ENCODE measurements at places on chromosomes 7 and 10.

DNA sequence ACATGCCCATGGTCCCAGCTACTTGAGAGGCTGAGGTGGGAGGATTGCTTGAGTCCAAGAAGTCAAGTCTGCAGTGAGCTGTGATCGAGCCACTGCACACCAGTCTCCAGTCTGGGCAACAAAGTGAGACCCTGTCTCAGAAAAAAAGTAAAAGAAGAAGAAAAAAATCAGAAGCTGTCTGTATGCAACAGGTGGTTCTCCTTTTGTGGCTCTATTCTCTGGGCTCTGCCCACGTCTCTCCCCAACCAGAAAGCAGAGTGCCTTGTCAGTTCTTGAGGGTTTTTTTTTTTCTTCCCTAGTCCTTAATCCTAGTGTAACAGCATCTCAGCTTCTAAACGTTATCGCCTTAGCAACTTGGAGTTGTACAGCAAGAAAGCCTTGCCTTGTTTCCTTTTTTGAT, 89.5 kb downstream of the PRKCQ start:
- H3K4me1 ChIP-seq: no peaks in the 10 kb centered on the region
- H3K27me3 ChIP-seq: no peaks in the 10 kb centered on the region
- DNase-seq: no peak
- no peak overlapping the region for H3K4me3 ChIP-seq

GRCh38 chr7:135320268-135320667, 86.6 kb downstream of the STRA8 start:
- H3K4me3 ChIP-seq: no peak overlapping the region
- H3K4me1 ChIP-seq: no peaks in the 10 kb centered on the region
- DNase-seq: no peak
- H3K36me3 ChIP-seq: no peaks in the 10 kb centered on the region
- no peak overlapping the region for H3K27ac ChIP-seq

- DNase-seq: no peak
- no peaks in the 10 kb centered on the region for H3K27me3 ChIP-seq
- no peaks in the 10 kb centered on the region for H3K36me3 ChIP-seq
Measured at GRCh38 chr7:70612811-70613210, 519.1 kb upstream of the GALNT17 start.

GRCh38 chr10:61399406-61399805, 53.8 kb downstream of the TMEM26 start:
- no peaks in the 10 kb centered on the region for H3K27me3 ChIP-seq
- no peaks in the 10 kb centered on the region for H3K36me3 ChIP-seq
- no peak overlapping the region for H3K27ac ChIP-seq
- H3K4me1 ChIP-seq: no peaks in the 10 kb centered on the region
- no peak for DNase-seq
- no peak overlapping the region for H3K4me3 ChIP-seq

GRCh38 chr10:129039406-129040370, 427.4 kb upstream of the MGMT start:
- H3K4me1 ChIP-seq: peaks cover 12% of the 10 kb centered on the region
- no peak overlapping the region for H3K27ac ChIP-seq
- H3K27me3 ChIP-seq: no peaks in the 10 kb centered on the region
- H3K36me3 ChIP-seq: no peaks in the 10 kb centered on the region

GRCh38 chr7:140055833-140056232, 6.9 kb downstream of the PARP12 start:
- H3K27ac ChIP-seq: no peak overlapping the region
- no peaks in the 10 kb centered on the region for H3K36me3 ChIP-seq
- DNase-seq: no peak
- H3K4me3 ChIP-seq: no peak overlapping the region
- 0 out of 2 replicates have a peak, but pooled peaks cover 6% of the 10 kb centered on the region for H3K27me3 ChIP-seq

DNA sequence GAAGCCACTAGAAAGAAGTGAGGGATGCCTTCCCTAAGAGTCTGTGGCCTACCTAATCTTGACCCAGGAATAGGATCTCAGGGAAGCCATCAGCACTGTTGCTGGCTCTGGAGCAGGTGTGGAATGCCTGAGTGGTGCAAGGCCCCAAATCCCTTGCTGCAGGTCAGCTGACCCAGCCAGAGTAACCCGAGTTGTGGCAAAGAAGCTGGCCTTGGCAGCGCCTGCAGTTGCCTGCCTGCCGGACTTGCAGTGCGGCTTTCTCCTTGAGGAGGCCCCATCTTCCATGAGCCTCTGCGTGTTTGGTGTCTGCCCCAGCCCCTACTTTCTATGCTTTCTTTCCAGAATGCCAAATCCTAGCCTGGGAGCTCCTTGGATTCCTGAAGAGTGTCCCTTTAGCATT, 5.8 kb downstream of the KIAA1217 start:
- H3K27ac ChIP-seq: no peak overlapping the region
- no peak overlapping the region for H3K4me3 ChIP-seq
- 0 out of 2 replicates have a peak, but pooled peaks cover 4% of the 10 kb centered on the region for H3K4me1 ChIP-seq
- DNase-seq: no peak
- H3K27me3 ChIP-seq: no peaks in the 10 kb centered on the region

DNA sequence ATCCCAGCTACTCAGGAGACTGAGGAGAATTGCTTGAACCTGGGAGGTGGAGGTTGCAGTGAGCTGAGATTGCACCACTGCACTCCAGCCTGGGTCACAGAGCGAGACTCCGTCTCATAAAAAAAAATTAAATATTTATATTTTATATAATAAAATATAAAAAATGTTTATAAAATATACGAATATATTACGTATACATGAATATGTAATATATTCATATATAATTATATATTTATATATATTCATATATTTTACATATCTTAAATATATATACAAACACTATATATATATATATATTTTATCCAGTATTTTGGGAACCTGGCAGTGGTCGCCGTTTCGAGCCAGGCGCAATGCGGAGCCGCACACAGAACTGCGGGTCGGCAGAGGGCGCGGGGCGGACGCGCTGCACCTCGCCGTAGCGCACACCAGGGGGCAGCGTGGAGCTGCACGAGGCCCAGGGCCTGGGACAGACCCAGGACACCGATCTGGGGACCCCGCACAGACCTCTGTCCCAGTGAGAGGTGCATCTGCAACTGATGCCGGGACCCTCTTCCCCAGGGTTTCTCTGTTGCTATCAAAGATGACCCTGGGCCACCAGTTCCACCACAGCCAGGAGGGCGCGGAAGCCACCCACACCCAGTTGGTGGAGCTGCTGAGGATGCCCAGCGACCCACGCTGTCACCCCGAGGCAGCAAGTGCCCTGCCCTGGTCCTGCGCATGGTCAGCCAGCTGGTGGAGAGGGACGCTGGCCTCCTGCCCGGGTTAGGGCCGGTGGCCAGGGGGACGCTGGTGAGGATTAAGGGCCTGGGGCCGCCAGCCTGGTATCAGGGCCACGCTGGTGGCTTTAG, 22.7 kb downstream of the AP5Z1 start:
- DNase-seq: peak; percentile 40
- no peak overlapping the region for H3K27ac ChIP-seq
- no peaks in the 10 kb centered on the region for H3K36me3 ChIP-seq
- H3K4me1 ChIP-seq: no peaks in the 10 kb centered on the region
- no peaks in the 10 kb centered on the region for H3K27me3 ChIP-seq
- no peak overlapping the region for H3K4me3 ChIP-seq

DNA sequence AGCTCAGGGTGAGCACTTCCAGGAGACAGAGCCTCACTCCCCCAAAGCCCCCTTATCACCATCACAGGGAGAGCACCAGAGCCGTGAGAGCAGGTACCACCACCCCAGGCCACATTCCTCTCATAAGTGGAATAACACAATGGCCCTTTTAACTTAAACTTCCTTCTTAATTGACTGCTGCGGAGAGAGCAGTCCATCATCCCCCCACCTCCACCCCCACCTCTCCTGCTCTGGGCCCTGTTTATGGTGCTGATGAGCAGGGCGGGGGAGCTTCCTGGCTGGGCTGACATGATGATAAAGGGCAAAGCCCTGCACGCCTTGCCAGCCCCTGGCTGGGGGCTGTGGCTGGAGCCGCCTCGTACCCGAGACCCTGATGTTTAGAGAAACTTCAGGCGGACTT, 81.4 kb upstream of the PODXL start:
- no peak overlapping the region for H3K4me3 ChIP-seq
- H3K27me3 ChIP-seq: no peaks in the 10 kb centered on the region
- no peak for DNase-seq
- H3K36me3 ChIP-seq: no peaks in the 10 kb centered on the region
- no peaks in the 10 kb centered on the region for H3K4me1 ChIP-seq

DNA sequence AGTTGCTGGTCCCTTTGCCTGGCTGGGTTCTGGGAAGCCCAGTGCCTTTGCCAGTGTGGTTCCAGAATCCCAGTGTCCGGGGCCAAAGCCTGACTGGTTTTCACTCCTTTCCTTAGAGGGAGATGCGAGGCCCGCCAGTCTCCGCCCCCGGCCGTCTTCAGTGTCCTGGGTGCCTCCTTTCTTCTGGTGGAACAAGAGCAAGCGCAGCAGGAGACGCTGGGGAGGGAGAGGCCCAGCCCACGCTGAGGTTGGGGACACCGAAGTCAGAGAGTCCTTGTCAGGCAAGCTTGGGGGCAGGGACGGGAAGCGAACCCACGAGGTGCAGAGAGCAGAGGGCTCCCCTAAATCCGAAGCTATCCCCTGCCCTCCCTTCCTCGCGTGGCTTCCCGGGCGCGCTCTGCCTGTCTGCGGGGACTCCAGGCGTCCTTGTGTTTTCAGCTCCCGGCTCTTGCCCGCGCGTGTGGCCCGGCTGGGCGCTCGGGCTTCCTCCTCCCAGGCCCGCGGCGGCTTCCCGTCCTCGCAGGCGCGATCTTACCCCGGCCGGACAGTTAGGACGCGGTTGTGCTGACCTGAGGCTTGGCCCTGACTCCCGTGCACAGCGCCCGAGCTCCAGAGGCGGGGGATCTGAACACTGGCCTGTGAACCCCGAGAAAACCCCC, 60.6 kb upstream of the UBE3C start:
- H3K36me3 ChIP-seq: no peaks in the 10 kb centered on the region
- H3K27me3 ChIP-seq: no peaks in the 10 kb centered on the region
- no peak overlapping the region for H3K4me3 ChIP-seq

DNA sequence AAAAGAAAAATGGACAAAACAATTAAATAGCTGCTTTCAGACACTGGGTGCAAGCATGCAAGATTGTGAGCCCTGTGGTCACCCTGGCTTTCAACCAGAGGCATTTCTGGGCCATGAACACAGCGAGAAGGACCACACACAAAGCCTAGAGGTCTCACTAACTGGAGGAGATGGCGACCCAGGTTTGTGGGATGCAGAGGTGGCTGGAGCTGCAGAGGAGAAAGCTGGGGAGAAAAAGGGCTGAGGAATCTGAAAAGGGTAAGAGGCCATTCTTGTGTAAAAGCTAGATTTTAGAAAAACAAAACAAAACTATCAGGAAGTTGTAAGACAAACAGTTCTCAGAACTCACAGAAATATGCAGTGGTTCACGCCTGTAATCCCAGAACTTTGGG, 30.1 kb upstream of the PTPRN2 start:
- H3K27me3 ChIP-seq: no peaks in the 10 kb centered on the region
- H3K4me1 ChIP-seq: no peaks in the 10 kb centered on the region
- H3K36me3 ChIP-seq: no peaks in the 10 kb centered on the region
- no peak overlapping the region for H3K4me3 ChIP-seq
- no peak for DNase-seq

DNA sequence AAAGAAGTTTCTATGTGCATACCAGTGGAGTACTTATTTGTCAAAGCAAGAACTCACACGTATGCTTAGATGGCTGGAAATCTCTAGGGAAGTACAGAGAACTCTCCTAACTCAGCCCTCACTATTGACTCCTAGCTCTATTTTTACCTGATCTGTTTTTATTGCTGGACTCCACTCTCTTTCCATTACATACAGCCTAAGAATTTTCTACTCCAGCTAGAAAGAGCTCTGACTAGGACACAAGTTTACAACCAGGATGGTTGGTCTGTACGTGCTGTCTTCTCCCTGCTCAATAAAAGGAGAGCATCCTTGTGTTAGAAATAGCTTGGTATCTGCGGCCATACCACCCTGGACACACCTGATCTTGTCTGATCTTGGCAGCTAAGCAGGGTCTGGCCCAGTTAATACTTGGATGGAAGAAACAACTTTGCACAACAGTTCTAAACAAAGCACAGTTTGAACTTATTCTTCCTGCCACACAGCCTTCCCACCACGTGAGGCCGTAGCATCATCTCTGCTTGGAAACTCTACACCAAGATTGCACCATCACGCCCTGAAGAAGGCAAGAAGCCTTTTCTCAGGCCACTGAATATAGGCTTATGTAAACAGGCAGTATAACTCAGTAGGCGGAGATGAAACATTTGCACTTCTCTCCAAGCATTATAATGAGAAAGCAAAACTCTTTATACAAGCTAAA, 50.7 kb downstream of the KCNMA1 start:
- H3K4me1 ChIP-seq: 0 out of 2 replicates have a peak, but pooled peaks cover 5% of the 10 kb centered on the region
- DNase-seq: no peak
- no peaks in the 10 kb centered on the region for H3K36me3 ChIP-seq
- H3K27ac ChIP-seq: no peak overlapping the region
- no peak overlapping the region for H3K4me3 ChIP-seq

DNA sequence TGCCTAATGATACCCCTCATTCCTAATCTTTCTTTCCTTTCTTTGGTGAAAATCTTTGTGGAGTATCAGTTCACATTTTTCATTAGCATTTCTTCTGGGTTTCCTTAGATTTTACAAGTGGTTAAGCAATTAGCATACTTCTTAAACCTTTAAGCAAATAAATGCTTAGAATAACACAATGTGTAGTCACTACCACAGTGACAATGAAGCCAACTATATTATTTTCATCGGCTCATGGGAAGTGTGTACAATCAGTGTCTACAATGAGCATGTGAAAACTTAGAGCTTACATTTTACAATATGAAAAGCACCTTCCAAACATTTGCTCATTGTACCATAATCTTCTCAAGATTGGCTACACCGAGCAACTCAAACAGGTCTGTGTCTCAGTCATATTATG, 176.2 kb upstream of the PLXNA4 start:
- no peaks in the 10 kb centered on the region for H3K36me3 ChIP-seq
- DNase-seq: no peak
- no peak overlapping the region for H3K27ac ChIP-seq
- no peaks in the 10 kb centered on the region for H3K27me3 ChIP-seq
- H3K4me3 ChIP-seq: no peak overlapping the region

DNA sequence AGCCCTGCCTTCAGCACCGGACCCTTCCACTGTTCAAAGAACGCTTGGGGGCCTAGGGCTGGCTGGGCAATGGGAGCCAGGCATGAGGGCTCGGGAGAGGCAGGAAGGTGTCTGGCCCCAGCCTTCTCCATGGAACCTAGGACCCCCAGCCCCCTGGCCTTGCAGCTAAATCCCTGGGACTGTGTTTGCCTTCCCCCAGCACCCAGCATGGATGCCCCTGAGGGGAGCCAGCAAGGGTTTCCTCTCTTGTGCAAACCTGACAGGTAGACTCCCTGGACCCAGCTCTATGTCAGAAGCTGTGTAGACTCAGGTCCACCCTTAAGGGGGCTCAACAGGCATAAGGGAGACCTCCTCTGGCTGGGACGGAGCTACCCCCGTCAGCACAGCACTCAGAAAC, 288.0 kb downstream of the GRID1 start:
- H3K27ac ChIP-seq: no peak overlapping the region
- no peaks in the 10 kb centered on the region for H3K4me1 ChIP-seq
- H3K36me3 ChIP-seq: no peaks in the 10 kb centered on the region
- no peak overlapping the region for H3K4me3 ChIP-seq

- H3K4me1 ChIP-seq: no peaks in the 10 kb centered on the region
- no peaks in the 10 kb centered on the region for H3K36me3 ChIP-seq
- no peak for DNase-seq
- H3K27me3 ChIP-seq: peaks cover 67% of the 10 kb centered on the region
Measured at GRCh38 chr10:132383101-132383500, 13.9 kb upstream of the PWWP2B start.

GRCh38 chr10:104897696-104898095, 256.6 kb downstream of the SORCS3 start:
- DNase-seq: no peak
- H3K27me3 ChIP-seq: no peaks in the 10 kb centered on the region
- no peak overlapping the region for H3K27ac ChIP-seq
- H3K4me1 ChIP-seq: no peaks in the 10 kb centered on the region
- H3K4me3 ChIP-seq: no peak overlapping the region

All from MM.1S (cell line).